ENCODE measurements at places on chromosomes 16 and 17.

GRCh38 chr17:31224366-31224765, 72.7 kb downstream of the OMG start:
- DNase-seq = peak; percentile 9

DNA sequence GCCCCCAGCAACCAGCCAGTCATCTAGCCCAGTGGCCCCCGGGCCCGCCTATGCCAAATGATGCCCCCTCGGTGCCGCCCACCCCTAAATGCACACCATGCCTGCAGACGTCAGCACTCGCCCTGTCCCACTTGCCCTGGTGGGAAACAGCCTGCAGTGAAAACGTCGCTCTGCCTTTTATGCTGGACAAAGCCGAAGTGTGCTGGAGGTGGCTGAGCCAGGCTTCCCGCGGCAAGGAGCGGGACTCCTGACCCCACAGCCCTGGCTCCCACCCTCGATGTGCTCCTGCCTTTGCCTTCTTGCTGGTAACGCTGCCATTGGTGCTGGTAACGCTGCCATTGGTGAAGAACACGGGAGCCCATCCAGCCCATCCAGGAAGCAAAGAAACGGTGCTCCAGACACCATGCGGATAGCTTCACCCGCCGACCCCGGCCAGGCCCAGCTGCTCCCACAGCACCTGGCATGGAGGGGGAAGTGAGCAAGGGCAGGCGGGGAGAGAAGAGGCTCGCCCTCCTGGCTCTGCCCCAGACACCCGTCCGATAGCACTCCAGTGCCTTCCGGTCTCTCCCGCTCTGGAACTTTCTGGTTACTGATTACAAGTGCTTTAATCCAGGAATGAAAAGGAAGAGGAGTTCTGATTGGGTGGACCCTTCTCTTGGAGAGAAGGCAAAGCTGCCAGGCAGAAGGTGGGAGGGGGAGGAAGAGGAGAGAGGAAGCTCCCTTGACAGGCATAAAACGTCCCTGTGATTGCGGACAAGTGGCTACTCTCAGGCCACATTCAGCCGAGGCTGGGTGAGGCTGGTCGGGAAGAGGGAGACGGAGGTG, 4.0 kb upstream of the BAIAP2 start:
- peak; percentile 82 for DNase-seq

DNA sequence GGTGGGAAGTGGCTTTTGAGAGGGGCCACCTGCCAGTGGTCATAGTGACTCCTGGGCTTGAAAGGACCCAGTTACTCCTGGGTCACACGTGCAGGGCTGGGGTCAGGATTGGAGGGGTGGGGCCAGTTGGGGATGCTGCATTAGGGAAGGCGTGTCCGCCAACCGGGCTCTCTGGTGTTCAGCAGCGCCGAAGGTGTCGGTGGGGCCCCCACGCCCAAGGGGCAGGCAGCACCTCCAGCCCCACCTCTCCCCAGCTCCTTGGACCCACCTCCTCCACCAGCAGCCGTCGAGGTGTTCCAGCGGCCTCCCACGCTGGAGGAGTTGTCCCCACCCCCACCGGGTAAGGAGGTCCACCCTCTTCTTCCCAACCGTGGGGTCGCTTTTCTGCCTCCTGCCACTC, 9.5 kb downstream of the ABI3 start:
- no peak for DNase-seq

DNA sequence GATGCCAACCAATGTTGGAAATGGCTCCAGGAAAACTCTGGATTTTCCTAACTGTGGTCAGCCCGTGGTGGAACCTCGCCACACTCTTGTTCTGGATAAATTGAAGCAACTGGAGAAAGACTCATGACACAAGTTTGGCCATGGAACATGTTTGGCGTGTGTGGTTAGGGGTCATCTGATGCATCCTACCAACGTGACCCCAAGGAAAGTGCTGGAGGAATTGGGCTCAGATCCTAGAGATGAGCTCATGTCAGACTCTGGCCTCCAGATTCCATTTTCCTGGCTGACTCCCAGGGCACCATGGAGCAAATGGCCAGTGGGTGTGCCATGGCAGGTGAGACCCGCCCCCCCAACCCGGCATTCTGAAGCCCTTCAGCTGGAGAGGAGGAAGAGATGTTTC, 58.5 kb downstream of the CACNG5 start:
- DNase-seq = no peak

GRCh38 chr17:37813751-37814150, 68.9 kb upstream of the HNF1B start:
- peak; percentile 99 for DNase-seq

- DNase-seq = no peak
Measured at GRCh38 chr17:61310590-61310989, 89.1 kb upstream of the TBX2 start.
